Head of caudate nucleus (tissue), 42 donors: ENCODE measurements at places on chromosomes 2 and 18.

GRCh38 chr18:51077217-51077616 is 47.2 kb downstream of the SMAD4 start:
- no peak for DNase-seq

DNA sequence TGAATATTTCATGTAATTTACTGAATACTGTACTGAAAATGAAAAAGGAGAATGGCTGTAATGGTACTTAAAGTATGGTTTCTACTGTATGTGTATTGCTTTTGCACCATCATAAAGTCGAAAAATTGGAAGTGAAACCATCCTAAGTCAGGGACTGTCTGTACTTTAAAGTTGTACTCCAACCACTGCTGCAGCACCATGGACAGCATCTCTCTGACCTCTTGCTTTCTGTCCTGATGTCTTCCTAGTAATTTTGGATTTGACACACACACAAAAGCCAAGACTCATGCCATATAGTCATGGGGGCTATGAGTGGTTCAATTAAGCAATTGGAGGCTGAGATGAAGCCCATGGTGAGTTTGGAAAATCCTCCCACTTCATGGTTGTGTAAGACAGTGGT is 256.3 kb upstream of the PKDCC start:
- DNase-seq = no peak

DNA sequence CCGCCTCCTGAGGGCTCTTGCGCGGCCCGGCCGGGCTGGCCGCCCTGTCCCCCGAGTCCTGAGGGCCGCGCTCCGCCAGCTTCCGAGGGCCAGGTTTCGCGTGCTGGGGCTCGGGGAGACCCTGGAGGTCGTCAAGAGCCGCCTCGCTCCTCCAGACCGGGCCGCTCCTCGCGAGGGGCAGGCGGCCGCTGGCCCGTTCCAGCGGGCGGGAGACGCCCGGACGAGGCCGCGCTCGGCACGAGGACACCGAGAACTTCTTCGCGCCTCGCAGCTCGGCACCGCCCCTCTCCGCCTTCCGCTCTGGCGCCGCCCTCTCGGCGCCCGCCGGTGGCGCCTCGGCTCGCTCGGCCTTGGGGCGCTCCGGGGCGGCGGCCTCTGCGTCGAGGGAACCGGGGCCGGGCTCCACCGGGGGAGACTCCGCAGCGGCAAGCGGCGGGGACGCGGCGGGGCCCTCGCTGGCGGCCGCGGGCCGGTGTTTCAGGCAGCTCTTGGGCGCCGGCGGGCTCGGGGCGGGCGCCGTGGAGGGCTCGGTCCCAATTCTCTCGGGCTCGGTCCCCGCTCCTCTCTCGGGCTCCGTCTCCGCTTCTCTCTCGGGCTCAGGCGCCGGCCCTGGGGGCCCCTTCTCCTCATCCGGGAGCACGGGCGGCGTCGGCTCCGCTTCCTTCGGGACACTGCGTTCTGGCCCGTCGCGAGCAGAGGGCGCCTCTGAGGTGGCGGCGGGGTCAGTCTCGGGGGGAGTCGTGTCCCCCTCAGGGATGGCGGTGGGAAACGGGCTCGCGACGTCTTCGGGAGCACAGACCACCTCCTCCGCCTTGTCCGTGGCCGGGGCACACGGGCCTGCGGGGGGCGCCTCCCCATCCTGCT is 91.6 kb upstream of the MGAT4A start:
- no peak for DNase-seq

GRCh38 chr2:227460070-227460485 is 11.9 kb upstream of the AGFG1 start:
- no peak for DNase-seq

GRCh38 chr2:25980076-25980887 is 2.0 kb downstream of the KIF3C start:
- DNase-seq = no peak

- no peak for DNase-seq
Observed at GRCh38 chr18:63962137-63962536, 7.7 kb upstream of the SERPINB8 start.

DNA sequence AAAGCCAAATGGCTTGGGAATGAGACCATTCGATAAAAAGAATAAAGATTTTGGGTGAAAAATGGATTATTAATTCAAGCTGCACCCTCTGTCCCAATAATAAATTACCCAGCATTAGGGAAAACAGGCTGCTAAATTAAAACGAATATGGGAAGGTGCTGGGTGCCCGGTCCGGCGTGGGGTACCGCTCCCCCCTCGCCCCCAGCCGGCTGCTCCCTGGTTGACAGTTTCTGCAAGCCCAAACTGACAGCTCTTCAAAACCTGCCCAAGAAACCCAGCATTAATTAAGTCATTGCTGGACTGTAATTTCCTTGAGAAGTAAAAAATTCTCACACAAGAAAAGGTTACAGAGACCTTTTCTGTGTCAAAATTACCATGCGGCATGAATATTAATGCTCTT is 98.6 kb downstream of the PTGR3 start:
- DNase-seq = no peak

- DNase-seq = no peak
Observed at GRCh38 chr2:224151161-224151560, 112.1 kb upstream of the SERPINE2 start.

DNA sequence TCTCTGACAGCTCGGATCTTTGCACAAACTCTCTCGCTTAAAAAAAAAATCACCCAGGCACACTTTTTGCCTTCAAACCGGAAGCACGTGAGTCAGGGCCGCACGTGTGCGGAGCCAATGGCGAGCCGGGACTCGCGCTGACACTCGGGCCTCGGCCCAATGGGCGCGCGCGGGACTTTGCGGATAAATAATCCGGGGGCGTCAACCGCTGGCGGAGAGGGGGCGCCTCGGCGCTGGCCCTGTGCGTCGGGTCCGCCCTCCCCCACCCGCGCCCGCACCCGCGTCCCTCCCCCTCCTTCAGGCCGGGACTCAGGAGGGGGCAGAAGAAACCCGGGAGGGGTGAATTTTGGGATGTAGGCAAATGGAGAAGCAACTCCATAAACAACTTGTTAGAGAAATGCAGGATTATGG is 319 bp upstream of the EN1 start:
- no peak for DNase-seq

- DNase-seq = no peak
Observed at GRCh38 chr2:1621501-1621900, 122.8 kb downstream of the PXDN start.

GRCh38 chr2:237642038-237642734 is 14.8 kb downstream of the LRRFIP1 start:
- no peak for DNase-seq

DNA sequence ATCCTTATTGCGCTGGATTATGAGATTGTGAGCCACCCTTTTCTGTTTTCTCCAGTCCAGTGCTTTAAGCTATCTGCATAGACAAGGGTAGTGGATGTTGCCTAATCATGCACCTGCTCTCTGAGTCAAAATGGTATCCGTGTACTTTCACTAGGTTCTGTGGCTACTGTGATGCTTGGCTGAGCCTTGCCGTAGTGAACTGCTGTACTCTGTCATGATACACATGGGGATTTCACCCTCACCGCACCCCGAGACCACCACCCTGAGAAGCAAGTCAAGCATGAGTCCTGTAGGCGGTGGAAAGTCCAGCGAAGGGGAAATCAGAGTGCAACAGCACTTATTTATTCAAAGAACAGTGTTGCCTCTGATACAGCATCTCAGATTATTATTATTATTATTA is 55.0 kb downstream of the ARHGAP25 start:
- DNase-seq = no peak

DNA sequence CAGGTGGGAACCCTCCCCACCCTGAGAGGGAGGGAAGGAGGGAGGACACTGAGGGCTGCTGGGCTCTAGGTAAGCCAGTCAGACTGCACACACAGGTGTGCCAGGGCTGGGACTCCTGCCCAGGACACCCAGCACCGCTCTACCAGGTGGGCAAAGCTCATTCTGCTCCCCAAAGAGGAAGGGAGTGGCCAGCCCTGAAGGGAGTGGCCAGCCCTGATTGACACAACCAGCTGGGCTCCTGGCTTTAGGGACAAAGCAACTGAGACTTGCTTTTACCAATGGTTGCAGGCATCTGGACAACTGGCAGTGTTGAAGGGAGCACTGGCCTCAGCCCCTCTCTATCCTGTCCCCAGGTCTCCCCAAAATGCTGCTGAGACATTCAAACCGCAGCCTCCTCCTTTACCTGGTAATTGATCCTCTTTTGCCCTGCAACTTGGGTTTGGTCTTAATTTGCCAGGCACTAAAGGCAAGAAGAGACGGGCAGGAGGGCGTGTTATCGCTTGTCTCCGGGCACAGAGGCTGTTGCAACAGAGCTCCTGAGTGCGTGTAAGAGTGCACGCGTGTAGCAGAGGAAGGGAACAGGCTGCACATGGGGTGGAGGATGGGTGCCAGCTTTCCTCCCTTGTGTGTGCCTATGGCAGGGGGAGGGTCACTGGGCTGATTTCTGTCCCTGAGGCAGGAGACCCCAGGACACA is 14.5 kb upstream of the FOSL2 start:
- no peak for DNase-seq

DNA sequence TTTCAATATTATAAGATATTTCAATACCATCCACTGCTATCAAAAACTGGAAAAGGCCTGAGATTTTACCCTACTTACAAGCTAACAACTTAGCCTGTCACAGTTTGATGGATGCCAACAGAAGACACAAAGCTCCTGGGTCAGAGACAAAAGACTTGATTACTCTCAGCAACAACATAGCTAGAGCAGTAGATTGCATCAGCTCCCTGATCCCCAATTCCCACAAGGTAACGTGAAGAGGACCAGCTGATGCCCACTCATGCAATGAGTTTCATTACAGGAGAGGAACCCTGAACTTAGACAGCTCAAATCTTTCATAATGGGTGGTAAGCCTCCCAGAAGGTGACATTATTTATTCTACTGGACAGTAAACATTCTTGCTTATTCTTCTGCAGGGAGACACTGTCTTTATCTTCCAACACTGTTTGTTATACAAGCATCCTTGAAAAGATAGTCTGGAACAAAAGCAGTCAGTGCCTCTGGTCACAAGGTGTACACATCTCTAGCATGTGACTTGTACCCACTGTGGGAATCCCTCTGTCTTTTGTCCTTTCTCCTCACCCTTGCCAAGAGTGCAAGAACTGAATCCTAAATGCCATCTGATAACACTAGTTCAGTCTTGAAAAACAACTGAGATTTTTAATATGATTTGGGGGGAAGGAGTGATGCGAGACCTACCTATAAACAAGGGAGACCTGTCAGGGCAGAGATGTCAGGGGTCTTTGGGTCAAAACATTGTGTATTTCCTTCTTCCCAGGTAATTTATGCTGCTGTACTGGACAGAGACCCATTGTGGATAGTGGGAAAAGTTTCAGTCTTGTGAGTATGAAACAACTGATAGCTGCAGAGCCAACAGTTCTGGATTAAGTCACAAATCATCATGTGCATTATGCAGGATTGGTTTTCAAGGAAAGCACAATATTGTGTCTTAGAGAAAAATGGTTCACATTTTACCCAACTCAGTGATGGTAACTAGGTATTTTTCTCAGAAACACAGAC is 102.4 kb downstream of the AOX1 start:
- no peak for DNase-seq

- no peak for DNase-seq
Observed at GRCh38 chr18:70622622-70623419, 334.0 kb downstream of the SOCS6 start.

DNA sequence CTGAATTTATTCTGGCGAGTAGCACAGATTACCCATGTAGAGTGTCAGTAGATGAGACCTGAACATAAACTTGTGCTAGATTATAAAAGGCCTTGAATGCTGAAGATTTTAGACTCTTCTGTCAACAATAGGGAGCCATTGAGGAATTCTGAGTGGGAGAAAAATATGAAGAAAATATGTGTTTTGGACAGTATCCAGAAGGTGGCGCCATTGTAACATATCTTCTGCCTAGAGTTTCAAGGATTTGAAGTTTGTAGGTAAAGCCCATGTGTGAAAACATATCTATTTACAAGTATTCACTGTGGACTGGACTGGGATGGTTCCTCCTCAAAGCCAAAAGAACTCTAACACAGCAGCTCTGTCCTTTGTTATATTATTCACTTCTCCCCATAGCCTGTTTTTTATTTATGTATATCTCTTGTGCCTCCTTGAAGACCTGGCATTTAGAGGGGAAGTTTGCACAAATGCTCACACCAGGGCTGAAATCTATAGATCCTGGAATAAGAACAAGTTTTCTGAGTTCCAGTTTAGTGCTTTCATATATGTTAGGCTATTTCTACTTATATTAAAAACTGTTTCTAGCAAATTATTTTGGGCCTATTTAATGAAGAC is 124.9 kb downstream of the RDH14 start:
- no peak for DNase-seq

DNA sequence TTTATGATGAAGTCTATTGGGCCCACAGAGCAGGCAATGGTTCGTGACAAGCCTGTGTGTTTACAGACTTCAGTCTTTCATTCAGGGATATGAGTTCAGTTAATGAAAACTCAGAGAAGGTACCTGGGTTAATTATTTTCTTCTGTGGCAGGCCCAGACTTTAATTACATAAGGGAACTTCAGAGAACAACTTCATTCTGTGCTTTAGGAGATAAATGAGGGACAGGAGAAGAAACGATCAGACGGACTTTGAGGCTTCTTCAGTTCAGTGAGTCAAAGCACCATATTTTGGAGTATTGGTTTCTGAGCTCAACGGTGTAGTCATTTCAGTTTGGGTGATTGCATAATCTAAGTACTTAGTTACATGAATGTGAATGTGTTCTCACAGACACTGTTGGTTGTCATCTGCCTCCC is 203.0 kb upstream of the KCNJ3 start:
- no peak for DNase-seq

DNA sequence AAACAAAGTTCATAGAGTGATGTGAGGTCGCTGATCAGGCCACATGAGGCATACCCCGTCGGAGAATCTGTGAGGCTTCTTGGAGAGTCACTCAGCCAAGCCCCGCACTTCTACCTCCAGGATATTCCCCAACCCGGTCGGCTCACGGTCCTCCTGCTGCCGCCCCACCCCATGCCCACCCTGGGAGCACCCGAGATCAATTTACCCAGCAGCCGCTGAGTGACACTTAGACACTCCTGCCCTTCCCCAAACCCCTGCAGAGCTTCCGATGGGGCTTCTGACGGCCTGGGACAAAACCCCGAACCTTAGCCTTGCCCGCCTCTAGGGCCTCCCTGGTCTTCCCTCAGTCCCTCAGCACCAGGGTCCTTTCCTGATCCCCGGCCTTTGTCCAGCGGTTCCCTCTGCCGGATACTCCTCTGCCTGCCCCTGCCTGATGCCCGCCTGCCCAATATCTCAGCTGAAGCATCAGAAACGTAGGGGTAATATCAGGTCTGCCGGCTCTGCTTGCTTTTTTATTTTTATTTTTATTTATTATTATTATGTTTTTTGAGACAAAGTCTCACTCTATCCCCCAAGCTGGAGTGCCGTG is 18.9 kb upstream of the OTOS start:
- DNase-seq = no peak

GRCh38 chr18:31675404-31675803 is 9.0 kb downstream of the B4GALT6 start:
- DNase-seq = no peak

- DNase-seq = no peak
Observed at GRCh38 chr2:48852938-48853337, 97.4 kb upstream of the LHCGR start.

GRCh38 chr2:74502147-74502719 is 2.8 kb upstream of the LBX2 start:
- DNase-seq = no peak

GRCh38 chr2:23557455-23557854 is 172.5 kb downstream of the KLHL29 start:
- DNase-seq = no peak

- no peak for DNase-seq
Observed at GRCh38 chr2:214904634-214905033, 95.2 kb upstream of the BARD1 start.
